ENCODE measurements at places on chromosomes 12 and 14.

DNA sequence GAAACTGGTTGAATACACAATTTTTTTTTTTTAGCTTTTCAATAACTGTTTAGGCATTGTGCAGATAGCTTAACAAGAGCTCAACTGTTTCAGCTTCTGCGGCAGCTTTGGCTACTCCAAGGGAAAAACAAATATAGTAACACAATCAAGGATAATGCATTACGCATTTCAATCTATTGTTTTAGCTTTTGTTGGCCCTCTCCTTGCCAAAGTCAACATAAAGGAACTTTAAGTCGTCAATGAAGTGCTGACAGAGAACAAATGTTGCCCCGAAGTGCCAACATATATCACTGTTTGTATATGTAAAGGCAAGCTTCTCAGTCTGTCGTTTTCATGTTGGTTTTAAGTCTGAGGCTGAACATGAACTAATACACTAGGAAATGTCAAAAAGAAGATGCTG, 1087.4 kb upstream of the FLRT2 start:
- DNase-seq, result no peak

- DNase-seq, result no peak
Measured at GRCh38 chr14:49971156-49972130, 78.6 kb downstream of the ARF6 start.

GRCh38 chr14:74950795-74951442, 4.5 kb downstream of the PGF start:
- DNase-seq, result peak; percentile 9

DNA sequence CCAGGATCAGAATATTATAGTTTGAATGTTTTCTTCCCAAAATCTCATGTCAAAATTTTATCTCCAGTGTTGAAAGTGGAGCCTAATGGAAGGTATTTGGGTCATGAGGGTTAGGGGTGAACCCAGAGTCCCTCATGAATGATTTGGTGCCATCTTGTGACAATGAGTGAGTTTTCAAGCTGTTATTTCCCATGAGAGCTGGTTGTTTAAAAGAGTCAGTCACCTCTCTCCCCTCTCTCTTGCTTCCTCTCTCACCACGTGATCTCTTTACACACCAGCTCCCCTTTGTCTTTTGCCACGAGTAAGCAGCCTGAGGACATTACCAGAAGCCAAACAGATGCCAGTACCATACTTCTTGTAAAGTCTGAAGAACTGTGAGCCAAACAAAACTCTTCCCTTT, 561.6 kb downstream of the RERGL start:
- no peak for DNase-seq

- no peak for DNase-seq
Measured at GRCh38 chr12:5578775-5579174, 146.9 kb downstream of the NTF3 start.

DNA sequence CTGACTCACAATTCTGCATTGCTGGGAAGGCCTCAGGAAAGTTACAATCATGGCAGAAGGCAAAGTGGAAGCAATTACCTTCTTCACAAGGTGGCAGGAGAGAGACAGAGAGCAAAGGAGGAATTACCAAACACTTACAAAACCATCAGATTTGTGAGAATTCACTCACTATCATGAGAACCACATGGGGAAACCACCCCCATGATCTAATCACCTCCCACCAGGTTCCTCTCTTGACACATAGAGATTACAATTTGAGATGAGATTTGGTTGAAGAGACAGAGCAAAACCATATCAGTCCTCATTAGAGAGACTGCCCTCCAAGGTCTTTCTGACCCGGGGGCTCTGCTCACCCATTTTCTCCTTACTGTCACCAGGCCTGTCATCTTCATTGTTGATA, 1582.3 kb upstream of the TMEM132C start:
- no peak for DNase-seq

GRCh38 chr12:57090490-57090889, 1.6 kb downstream of the NAB2 start:
- DNase-seq, result no peak

DNA sequence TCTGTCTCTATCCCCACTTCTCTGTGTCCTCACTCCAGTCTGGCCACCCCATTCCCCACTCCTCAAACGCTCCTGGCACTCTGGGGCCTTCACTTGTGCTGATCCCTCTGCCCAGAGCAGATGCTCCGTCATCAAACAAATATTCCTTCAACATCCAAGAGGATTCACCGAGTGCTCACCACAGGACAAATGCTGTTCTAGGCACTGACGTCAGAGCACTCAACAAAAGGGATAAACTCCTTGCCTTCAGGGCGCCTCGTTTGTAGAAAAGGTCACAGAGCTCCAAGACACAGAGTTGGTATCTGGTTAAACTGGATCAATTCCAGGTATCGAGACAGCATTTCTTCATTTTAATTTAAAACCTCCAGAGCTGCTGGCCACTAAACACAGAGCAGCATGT, 35.3 kb downstream of the PSMC1 start:
- DNase-seq, result no peak

- no peak for DNase-seq
Measured at GRCh38 chr12:48810903-48811431, 7.3 kb upstream of the CACNB3 start.

GRCh38 chr14:100374270-100374669, 51.1 kb downstream of the SLC25A47 start:
- DNase-seq, result no peak

- DNase-seq, result no peak
Measured at GRCh38 chr14:60277605-60278190, 28.7 kb downstream of the PPM1A start.

- DNase-seq, result no peak
Measured at GRCh38 chr12:65536351-65536750, 257.9 kb downstream of the MSRB3 start.

- no peak for DNase-seq
Measured at GRCh38 chr14:100342195-100342594, 19.1 kb downstream of the SLC25A47 start.

DNA sequence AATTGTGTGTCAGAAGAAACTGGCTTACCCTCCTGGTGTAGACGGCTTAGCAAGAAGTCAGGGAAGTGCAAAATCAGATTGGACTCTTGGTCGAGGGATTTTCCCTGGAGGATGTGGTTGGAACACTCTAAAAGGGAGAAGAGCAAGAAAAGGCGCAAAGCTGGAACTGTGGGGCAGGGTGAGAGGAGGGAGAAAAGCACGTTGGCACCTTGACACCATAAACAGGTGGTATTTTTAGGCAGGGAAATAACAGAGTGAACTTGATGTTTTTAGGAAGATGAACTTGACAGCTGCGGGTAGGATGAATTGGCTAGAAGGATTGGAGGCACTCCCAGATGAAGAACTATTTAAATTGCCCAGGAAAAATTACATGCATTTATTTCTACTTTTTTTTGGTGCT, 67.7 kb downstream of the HCAR2 start:
- DNase-seq, result no peak
